AG10803 (cell line): ENCODE measurements at places on chromosomes 6 and 20.

GRCh38 chr6:128249429-128249828 is 271.0 kb downstream of the PTPRK start:
- DNase-seq, result no peak

DNA sequence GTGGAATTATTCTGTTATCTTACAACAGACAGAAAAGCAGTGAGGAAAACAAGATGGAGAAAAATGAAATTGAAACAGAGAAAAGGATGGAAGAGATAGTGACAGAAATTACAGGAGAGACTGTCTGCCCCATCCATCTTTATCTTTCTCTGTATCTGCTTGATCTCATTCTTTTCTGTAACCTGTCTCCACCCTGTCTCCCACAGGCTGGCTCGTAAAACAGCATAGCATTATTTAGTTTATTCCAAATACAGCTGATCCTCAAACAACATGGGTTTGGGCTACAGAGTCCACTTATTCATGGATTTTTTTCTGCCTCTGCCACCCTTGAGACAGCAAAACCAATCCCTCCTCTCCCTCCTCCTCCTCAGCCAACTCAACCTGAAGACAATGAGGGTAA is 482.3 kb upstream of the JARID2 start:
- no peak for DNase-seq

DNA sequence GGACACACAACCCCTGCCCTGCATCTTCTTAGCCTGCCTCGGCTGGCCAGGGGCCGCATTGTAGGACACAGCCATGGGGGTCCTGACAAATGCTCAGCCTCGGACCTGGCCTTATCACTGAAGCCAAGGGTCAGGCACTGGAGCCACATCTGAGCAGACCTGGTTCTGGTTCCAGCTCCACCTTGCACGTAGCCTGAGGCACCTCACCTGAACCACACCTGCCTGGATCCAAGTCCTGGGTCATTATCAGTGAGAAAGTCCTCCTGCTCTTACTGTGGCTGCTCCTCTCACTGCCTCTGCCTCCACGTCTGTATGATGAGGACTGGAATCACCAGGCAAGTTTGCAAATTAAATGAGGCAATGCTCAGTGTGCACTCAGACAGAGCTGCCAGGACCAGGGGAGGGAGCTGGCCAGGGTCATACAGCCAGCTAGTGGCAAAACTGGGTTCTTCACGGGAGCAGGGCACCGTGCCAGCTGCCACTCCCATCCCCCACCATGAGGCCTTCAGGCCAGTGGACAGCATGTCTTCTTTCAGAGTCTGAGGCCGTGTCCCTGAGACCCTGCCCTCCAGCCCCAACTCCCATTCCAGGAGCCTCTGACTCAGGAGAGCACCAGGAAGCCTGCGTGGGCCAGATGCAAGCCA is 40.2 kb downstream of the MRPL14 start:
- peak; percentile 9 for DNase-seq

DNA sequence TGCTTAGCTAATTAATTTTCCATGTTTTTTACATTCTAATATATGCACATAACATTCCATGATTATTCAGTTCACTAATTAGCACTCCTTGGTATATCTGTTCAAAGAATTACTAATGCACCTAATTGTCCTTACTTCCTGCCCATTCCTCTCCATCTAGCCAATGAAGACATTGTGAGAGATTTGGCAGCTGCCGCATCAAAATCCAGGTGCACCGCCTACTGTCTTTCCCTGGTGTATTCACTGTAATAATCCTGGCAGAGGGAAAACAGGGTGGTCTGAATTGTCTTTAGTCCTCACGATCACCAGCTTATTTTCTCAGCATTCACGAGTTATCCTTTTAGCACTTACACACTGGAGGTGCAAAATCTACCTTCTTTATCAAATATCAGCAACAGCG is 61.0 kb upstream of the SCGN start:
- DNase-seq, result no peak

DNA sequence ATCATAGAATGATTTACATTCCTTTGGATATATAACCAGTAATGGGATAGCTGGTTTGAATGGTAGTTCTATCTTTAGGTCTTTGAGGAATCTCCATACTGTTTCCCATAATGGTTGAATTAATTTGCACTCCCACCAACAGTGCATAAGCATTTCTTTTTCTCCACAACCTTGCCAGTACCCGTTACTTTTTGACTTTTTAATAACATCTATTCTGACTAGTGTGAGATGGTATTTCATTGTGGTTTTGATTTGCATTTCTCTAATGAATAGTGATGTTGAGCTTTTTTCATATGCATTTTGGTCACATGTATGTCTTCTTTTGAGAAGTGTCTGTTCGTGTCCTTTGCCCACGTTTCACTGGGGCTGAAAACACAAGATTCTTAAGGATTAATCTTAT is 107.3 kb downstream of the TINAG start:
- no peak for DNase-seq

- DNase-seq, result no peak
These were observed 5.4 kb downstream of the CTNNBL1 start for GRCh38 chr20:37699202-37699601.

GRCh38 chr20:59020938-59021551 is 1.8 kb downstream of the TUBB1 start:
- DNase-seq, result no peak

DNA sequence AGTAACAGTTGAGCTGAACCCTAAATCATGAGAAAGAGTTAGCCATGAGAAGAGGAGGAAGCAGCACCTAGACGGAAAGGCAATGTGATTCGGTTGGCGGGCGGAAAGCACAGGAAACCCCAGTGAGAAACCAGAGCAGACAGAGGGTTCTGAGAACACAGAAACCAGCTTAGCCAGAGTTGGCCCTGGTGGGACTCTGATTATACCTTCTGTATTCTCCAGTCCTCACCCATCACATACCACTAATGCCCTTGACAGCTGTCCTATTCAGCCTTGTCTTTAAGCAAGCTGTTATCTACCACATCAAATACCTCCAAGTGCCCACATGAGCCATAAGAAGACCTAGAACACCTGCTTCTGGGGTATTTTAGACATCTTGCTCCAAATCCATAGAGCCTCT is 58.9 kb upstream of the LRRC1 start:
- no peak for DNase-seq

DNA sequence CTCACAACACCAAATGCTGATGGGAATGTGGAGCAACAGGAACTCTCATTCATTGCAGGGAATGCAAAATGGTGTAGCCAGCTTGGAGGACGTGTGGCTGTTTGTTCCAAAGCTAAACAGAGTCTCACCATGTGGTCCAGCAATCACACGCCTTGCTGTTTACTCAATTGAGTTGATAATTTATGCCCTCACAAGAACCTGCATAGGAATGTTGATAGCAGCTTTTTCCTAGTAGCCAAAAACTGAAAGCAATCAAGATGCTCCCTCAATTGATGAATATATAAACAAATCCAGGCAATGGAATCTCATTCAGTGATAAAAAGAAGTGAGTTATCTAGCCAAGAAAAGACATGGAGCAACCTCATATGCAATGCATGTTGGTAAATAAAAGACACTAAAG is 15.6 kb upstream of the VSX1 start:
- no peak for DNase-seq

GRCh38 chr20:17419479-17420041 is 111.6 kb downstream of the BFSP1 start:
- no peak for DNase-seq

DNA sequence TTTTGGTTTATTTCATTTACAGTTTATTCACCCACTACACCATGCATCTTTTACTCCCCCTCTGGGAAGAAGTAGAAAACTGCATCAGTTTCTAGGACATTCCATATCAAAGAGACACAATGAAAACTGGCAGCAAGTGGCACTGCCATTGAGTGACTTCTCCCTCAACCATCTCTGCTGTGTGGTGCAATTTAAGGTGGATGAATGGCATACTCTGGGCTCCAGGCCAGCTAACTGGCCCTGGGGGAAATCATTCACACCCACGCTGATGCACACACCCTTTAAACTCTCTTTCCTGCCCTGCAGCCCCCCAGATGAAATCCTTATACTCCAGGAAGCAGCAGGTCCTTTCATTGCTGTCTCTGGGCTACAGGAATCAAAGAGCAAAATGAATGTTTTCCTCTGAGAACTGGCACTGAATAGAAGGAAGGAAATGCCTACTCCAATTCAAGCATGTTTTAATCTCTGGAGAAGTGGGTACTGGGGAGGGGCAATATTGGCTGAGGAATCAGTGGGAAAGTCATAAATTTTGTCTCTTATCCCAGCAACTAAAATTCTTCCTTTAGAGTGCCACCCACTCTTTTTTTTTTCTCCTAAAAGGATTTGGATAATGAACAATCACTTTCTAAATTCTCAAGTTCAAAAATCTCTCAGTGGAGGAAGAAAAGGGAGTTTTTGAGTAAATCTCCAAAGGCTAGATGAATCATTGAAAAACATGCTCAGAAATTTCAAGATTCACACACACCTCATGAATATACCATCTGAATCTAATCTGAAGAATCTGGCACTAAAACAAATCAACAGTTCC is 16.9 kb upstream of the RFPL4B start:
- DNase-seq, result peak; percentile 65

GRCh38 chr20:20417876-20418676 is 50.2 kb downstream of the INSM1 start:
- DNase-seq, result no peak

DNA sequence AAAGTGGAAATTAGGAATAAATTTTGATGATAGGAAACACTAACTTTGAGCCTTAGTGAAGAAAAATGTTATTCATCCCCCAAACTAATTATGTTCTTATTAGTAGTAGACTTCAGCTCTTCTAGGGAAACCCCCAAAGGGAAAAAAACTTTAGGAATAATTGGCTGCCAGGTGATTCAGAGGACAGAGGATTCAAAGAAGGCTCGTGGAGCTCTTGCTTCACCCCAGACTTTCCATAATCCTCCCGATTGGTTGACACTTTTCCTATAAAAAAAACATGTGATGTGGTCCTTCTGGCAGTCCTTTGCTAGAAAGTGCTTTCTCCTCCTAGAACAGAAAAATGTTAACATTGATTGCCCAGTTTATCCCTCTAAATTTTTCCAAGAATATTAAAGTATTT is 5.6 kb upstream of the CCDC170 start:
- DNase-seq, result no peak

DNA sequence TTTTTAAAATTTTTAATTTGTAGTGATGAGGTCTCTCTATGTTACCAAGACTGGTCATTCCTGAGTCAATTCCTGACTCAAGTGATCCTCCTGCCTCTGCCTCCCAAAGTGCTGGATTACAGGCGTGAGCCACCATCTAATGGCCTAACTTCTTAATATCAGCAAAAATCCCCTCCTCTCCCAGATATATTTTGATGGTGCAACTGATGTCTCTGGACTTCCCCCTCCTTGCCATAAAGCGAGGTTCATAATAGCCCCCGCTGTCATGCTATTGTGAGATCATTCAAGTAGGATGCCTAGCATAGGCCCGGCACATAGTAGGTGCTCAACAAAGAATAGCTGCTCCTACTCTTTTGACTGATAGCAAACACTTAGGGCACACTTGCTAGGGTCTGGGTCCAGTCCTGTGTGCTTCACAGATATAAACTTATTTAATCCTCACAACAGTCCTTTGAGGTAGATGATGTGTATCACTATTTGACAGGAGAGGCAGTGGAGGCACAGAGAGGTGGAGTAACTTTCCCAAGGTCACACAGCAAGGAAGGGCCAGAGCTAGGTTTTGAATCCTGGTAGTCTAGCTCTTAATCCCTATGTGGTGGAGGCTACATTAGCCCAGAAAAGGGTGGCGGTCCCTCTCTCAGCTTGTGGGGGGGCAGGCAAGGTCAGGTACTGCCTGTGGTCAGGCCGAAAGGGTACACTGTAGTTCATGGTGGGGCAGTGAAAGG is 14.6 kb downstream of the SRC start:
- no peak for DNase-seq

GRCh38 chr6:13668291-13668928 is 43.2 kb downstream of the RANBP9 start:
- no peak for DNase-seq

DNA sequence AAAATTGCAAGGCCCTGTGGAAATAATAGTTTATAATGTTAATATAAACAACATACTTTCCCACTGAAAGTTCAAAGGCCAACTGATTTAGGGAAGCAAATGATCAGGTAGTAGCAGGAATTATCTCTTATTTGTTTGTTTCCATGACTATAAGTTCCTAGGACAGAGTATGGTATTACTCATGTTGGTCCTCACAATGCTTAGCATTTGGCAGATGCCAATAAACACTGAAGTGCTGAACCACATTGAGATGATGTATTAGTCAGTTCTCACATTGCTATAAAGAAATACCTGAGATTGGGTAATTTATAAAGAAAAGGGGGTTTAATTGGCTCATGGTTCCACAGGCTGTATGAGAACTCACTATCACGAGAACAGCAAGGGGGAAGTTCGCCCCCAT is 129.6 kb upstream of the NUP153 start:
- no peak for DNase-seq

- no peak for DNase-seq
These were observed 228.6 kb upstream of the JARID2 start for GRCh38 chr6:15017261-15017660.

- DNase-seq, result peak; percentile 82
These were observed 182.7 kb upstream of the CCN2 start for GRCh38 chr6:132133736-132134445.

- DNase-seq, result no peak
These were observed 4.6 kb downstream of the UNC93A start for GRCh38 chr6:167295495-167296292.

DNA sequence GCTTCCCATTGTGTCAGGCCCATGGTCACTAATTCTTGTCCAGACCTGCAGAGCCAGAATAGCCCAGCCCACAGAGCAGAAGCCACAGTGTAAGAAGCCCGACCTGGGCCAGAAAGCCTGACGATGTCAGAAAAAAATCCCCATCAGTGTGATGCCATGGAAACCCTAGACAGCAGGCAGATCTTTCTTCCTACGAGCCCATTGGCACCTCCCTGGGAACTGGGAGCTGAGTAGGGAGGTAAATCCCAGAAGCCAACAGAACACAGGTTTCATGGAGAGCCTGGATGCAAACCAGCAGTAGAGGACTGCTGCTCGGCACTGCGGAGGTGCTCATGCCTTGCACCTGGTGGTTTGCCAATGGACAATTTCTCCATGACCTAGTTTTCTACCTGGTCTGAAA is 82.2 kb upstream of the SLC22A16 start:
- no peak for DNase-seq

GRCh38 chr6:131160254-131160758 is 25.0 kb downstream of the AKAP7 start:
- DNase-seq, result no peak

DNA sequence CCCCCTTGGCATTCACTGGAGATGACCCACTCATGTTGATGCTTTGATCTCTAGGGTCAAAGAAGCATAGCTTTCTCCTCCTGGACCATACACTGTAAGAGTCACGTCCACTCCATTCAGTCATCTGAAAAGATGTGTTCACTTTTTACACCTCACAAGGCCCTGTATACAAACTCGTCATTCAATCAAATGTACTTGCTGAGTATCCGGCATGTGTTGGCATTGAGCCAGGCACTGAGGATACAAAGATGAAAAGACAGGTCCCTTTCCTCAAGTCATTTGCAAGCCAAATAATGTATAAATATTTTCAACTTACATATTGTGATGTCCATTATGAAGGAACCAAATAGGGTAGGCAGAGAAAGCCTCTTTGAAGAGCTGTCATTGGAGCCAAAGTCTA is 32.6 kb upstream of the CSNK2A1 start:
- no peak for DNase-seq
